MG63 (cell line): ENCODE measurements at places on chromosomes 1 and 21. TPM values are rescaled to one million over a fixed set of nuclear protein-coding genes. Genes with fewer than 3 reads are reported as not detected.

GPR37L1 gene
- not detected in 2 replicates for total RNA-seq

FABP3 gene
- 18.5 and 72.0 TPM in 2 replicates for total RNA-seq

PLXNA2 gene
- 0.17 and 0.56 TPM in 2 replicates for total RNA-seq

RHEX gene
- total RNA-seq = not detected in 2 replicates

LCE2B gene
- total RNA-seq = not detected in 2 replicates

ABL2 gene
- 31.3 and 33.6 TPM in 2 replicates for total RNA-seq

LAD1 gene
- not detected in 2 replicates for total RNA-seq

CAPN9 gene
- not detected in 2 replicates for total RNA-seq

OVAAL gene
- not detected in 2 replicates for total RNA-seq

SYTL1 gene
- total RNA-seq = not detected in 2 replicates

BSND gene
- not detected in 2 replicates for total RNA-seq

ENSA gene
- total RNA-seq = 172 and 256 TPM in 2 replicates

NBPF11 gene
- 2.1 and 2.5 TPM in 2 replicates for total RNA-seq

GSTM1 gene
- total RNA-seq = 67.7 and 86.1 TPM in 2 replicates

RUNX3 gene
- 4.6 and 5.8 TPM in 2 replicates for total RNA-seq

ARHGAP29 gene
- total RNA-seq = 45.7 and 78.4 TPM in 2 replicates

HCRTR1 gene
- total RNA-seq = not detected in 2 replicates

DNA sequence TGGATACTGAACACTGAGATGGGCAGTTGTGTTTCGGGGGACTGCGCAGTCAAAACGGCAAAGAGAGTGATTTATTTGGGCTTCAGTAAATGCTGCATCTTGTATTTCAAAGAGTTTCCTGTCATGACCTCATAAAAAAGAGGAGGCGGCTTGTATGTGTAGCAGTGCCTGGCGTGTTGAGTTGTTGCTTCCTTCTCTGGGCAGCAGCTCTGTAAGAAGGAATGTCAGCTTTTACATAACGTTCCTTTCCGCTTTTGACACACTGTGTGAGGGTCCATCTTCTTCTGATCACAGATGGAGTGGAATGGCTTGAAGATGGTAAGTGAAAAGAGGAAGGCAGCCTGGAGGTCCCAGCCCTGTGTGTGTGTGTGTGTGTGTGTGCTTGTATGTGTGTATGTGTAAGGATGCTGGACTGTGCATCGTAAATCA, 941 bp downstream of the ELAVL4 start:
- DNase-seq = no peak

GRCh38 chr1:35180776-35181374, 12.1 kb downstream of the SFPQ start:
- no peak for DNase-seq

GRCh38 chr1:147786536-147786935, 26.1 kb upstream of the GJA5 start:
- DNase-seq = no peak

GRCh38 chr1:31782421-31783410, 18.6 kb upstream of the ADGRB2 start:
- no peak for DNase-seq

- DNase-seq = peak; percentile 75
These were observed 9.6 kb upstream of the GPR37L1 start for GRCh38 chr1:202112859-202113689.

DNA sequence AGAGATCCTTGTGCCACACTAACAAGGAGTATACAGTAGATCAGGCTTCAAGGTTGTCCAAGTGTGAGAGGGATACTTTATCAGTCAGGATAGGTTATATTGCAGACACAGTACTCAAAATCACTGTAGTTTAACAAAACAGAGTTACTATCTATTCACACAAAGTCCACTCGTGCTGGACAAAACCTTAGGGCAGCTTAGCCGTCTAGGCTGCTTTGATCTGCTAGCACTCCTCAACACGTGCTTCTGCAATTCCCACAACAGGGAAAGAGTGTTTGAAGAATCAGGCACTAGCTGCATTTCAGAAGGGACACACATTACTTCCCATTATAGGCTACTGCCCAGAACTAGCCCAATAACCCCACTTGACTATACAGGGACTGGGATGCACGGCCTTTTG, 39.5 kb downstream of the MEF2D start:
- no peak for DNase-seq

GRCh38 chr1:199774433-199775089, 252.9 kb upstream of the NR5A2 start:
- peak; percentile 6 for DNase-seq

DNA sequence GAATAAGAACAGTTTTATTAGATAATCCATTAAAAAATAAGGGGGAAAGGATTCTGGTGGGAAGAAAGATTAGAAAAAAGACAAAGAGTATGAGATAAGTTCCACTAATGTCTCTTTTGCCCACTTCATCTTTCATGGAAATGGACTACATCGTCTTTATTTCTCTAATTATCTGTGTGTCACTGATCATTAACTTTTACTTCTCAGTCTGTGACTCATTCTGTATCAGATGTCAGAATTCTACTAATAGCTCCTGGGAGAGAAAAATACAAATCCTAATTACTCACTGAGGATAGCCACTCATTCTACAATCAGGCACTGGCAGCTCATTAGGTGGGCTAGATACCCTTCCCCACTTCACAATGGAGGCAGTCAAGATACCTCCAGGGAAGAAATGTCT, 41.7 kb downstream of the ILDR2 start:
- DNase-seq = no peak

DNA sequence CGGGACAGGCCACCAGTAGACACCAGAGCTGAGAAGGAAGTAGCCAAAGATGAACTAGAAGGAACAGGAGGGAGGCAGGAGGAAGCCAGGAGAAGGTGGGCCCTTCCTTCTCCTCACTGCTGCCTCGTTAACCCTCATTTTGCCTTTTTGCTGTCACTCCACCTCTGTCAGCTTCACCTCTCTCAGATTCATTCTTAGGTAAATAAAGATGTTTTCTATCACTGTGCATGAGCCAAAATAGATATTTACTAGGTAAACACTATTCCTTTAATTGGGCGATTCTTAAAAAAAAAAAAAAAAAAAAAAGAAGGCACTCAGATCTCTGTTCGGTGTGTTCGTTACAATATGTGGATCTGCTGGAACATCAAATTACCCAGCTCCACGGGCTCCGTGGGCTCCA, 112.3 kb downstream of the GLUL start:
- no peak for DNase-seq

DNA sequence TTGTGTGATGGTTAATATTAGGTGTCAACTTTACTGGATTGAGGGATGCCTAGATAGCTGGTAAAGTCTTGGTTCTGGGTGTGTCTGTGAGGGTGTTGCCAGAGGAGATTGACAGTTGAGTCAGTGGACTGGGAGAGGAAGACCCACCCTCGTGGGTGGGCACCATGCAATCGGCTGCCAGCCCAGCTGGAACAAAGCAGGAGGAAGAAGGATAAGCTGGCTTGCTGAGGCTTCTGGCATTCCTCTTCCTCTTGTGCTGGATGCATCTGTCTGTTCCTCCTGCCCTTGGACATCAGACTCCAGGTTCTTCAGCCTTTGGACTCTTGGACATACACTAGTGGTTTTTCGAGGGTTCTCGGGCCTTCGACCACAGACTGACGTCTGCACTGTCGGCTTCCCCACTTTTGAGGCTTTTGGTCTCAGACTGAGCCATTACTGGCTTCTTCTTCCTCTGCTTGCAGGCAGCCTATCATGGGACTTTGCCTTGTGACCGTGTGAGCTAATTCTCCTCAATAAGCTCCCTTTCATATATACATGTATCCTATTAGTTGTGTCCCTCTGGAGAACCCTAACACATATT, 184.3 kb upstream of the LMO4 start:
- no peak for DNase-seq

DNA sequence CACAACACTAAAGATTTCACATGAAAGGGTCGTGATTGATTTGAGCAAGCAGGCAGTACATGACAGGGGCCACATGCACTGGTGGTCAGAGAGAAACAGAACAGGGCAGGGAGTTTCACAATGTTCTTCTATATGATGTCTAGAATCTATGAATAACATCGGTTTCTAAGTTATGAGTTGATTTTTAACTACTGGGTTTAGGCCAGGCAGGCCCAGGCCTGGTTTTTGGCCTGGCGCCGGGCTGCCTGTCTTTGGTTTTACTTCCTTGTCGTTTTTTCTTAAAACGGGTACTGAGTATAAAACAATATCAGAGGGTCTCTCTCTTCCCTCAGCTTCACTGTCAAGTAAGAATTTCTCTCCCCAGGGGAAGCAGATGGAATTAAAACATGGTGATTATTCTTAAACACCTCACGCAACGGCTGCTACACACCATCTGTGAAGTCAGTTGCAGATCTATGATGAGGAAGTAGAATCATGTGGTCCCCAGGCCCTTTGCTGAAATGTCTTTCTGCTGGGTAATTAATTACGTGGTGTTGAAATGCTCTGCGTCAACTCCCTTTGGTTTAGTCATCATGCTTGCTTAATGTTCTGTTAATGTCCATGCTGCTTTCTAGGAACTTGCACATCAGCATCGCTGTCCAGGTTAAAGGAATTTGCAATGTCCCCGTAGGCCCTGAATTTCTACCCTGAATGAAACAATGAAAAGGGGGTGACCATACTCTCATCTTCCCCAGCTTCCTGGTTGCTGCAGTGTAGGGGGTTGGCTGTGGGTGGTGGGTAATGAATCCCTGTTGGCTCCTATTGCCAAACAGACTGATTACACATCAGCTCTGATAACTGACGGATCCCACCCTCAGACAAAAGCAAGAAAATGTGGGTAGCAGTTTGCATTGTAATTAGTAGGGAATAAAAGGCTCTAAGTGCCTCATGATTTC, 70.3 kb downstream of the SERINC2 start:
- no peak for DNase-seq

GRCh38 chr1:241171991-241172390, 185.0 kb downstream of the RGS7 start:
- DNase-seq = no peak

DNA sequence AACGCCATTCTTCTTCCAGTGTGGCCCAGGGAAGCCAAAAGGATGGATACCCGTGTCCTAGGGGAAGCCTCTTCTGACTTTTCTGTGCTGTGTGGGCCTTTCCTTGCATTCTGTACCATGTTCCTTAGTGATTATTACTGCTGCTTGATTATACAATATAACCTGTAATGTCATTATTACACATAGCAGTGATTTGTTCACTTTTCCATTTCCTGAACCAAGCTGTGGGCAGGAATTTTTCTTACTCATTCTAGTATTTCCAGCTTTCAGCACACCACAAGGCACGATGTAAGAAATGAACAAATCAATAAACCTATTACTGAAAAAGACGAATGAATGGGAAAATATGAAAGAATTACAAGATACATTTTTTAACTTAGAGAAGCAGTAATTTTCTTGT, 8.4 kb upstream of the USP33 start:
- DNase-seq = no peak

DNA sequence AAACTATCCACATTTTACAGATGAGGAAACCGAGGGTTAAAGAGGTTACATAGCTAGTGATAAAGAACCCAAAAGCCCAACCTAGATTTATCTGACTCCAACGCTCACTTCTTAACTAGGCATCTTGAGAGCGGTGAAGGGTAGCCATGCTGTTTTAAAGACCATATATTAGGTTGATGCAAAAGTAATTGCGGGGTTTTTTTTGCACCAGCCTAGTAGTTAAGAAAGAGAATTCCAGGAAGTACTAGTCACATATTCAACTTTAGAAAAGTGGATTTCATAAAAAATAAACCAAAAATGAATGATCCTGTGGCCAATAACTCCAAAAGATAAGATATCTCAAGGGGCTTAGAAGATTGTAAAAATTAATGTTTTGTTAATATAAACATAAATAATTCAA, 162.1 kb downstream of the GLUL start:
- DNase-seq = no peak

- peak; percentile 42 for DNase-seq
These were observed 105.4 kb downstream of the SLC45A1 start for GRCh38 chr1:8423269-8423691.

GRCh38 chr1:18491168-18491567, 10.4 kb downstream of the KLHDC7A start:
- DNase-seq = no peak

- DNase-seq = no peak
These were observed 16.0 kb upstream of the SMYD2 start for GRCh38 chr1:214264976-214265375.

- peak; percentile 61 for DNase-seq
These were observed 36.6 kb downstream of the CAPZB start for GRCh38 chr1:19448491-19449439.
